ENCODE measurements at places on chromosomes 13 and 19.

GRCh38 chr19:6564393-6564792, 26.6 kb downstream of the CD70 start:
- no peak for DNase-seq

GRCh38 chr13:39297664-39298171, 259.5 kb downstream of the NHLRC3 start:
- DNase-seq: no peak

GRCh38 chr19:51698296-51698695, 5.2 kb downstream of the SPACA6 start:
- DNase-seq: no peak

DNA sequence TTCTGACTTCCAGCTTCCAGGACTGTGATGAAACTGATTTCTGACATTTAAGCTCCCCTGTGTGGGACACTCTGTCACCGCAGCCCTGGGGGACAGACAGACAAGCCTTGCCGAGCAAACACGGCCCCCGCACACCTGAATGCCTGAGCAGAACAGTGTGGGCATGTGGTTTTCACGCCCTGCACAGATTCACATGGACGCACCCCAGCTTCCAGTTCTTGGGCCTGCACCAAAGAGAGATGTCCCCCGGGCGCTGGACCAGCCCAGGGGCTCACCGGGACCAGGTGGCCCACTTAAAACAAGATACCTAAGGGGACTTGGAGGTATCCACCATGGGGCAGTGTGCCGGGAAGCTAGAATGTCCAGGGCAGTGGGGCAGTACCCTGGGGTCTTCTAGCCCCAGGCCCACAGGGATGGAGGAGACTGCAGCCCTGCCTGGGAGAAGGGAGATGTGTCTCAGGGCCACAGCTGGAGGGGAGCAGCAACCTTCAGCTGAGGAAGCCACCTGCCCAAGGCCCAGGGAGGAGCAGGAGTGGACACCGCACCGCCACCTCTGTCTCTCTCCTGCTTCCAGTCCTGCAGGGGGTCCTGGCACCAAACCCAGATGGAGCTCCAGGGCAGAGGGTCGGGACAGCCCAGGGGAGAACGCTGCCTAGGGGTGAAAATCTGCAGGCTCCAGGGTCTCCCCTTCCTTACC, 50.5 kb downstream of the SOX1 start:
- DNase-seq: no peak

DNA sequence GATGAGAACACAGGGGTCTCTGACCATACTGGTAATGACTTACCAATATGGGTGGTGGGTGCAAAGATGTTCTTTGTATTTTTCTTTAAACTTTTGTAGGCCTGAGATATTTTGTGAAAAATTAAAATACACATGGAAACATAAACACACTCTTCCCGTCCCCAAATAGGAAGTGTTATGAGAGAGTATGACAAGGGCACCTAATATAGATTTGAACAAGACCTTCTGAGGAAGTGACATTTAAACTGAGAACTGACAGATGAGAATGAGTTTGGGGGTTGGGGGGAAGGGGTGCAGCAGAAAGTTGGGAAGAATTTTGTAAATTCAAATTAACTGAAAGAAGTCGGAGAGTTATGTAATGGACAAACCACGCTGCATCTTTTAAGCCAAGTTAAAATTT, 224.2 kb downstream of the RGCC start:
- DNase-seq: no peak

- DNase-seq: no peak
These were observed 8.2 kb downstream of the ZDHHC20 start for GRCh38 chr13:21450936-21451335.

DNA sequence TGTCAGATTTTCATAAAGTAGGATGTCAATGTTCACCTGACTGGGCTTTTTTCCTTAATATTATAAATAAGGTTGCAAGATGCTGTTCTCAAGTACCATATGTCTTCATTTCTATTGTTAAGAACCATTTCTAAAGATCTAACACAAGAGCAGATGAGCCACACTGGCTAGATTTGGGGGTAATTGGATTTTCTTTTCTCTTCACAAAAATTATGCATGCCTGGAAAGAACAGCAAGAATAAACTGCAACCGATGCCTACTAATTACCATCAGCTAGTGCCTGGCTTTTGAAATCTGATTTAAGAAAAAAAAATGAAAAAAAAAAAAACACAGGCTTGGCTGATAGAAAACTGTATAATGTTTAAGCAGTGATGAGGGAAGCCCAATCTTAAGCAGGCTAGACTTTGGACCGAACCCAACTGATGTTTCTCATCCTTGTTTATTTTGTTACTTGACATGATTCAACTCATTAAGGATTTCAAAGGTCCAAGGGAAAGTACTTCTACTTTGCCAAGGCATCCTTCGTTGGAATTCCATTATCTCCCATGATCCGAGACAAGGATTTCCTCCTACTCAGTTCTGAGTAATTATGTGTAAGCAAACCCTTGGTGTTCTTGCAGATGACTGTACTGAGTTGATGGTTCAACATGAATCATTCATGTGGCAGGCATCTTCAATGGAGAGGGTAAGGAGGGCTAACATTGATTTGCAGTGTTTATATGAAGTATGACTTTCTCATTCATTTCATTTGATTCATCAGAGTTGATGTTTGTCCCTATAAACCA, 300.5 kb downstream of the SPRY2 start:
- DNase-seq: no peak

- no peak for DNase-seq
These were observed 7.1 kb downstream of the ARHGAP45 start for GRCh38 chr19:1073956-1074517.

GRCh38 chr19:29098863-29099481, 114.0 kb downstream of the UQCRFS1 start:
- no peak for DNase-seq

All from T follicular helper cell (primary cell).